ENCODE measurements at places on chromosomes 4 and X.

GRCh38 chr4:162485486-162485885 is 321.7 kb upstream of the FSTL5 start:
- DNase-seq: peak; percentile 14

DNA sequence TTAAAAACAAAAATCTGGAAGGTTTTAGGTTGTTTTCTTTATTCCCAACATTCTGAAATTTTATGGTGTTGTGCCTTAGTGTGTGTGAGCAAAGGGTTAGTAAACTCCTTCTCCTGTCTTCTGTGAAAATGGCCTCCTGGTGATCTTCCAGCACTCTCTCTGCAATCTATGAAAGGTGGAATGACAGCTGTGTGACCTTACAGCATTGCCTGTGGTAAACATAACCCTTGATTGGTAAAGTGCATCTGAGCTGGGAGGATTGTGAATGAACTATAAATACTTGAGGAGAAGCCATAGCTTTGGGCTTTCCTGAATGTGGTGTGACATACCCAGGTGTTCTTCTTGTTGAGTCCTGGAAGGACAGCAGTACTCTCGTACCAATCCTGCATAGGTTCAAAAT is 10.0 kb downstream of the ART3 start:
- no peak for DNase-seq

DNA sequence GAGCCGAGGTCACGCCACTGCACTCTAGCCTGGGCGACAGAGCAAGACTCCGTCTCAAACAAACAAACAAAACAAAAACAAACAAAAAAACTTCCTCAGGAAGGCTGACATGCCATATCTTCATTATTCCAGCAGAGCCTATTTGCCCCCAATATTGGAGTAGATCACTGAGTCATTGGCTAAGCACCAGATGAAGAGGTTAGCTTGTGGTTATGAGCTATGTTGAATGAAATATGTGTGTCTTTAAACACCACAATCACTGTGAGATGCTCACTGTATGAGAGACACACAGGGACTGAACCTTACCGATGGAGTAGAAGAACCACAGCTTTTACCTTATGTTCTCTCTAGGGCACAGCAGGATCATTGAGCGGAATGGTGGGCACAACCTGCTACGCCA is 122.1 kb upstream of the EOLA2 start:
- no peak for DNase-seq

DNA sequence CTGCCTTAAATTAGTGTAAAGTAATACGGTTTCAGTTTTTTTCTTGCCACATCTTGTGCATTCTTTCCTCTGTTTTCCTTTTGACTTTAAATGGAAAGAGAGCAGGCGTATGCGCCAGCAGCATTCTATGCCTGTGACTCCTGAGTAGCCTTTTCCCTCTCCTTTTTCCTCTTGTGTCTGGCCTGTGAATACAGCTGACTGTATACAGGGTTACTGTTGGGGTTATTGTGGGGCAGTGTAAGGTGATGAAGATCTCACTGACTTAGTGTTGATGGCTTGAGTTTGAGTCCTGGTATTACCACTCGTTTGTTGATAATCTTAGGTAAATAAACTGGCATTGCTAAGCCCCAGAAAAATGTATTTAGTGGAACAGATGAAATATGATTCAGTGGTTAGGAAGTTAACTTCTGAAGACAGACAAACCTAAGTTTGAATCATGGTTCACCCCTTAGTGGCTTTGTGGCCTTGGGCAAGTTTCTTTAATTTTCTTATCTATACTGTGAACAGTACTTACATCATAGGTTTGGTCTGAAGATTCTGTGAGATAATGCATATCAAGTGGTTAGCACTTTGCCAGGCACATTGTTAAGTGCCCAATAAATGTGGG is 105.1 kb downstream of the FNIP2 start:
- DNase-seq: peak; percentile 22

DNA sequence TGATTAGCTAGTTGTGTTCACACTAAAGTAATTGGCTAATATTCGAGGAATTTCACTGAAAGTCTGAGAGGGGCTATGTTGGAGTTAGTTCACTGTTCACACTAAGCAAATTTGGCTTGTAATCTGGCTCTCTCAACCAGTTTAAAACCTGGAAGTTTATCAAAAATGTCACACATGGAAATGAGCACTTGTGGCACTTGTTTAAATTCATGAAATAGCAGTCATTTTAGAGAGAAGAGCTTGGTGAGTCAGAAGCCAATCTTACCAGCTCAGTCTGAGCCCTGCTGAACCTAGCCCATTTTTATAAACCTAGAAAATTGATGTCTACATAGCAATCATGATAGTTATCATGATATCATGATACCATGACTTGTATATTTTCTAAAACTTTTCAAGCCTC is 90.7 kb upstream of the JADE1 start:
- DNase-seq: no peak

DNA sequence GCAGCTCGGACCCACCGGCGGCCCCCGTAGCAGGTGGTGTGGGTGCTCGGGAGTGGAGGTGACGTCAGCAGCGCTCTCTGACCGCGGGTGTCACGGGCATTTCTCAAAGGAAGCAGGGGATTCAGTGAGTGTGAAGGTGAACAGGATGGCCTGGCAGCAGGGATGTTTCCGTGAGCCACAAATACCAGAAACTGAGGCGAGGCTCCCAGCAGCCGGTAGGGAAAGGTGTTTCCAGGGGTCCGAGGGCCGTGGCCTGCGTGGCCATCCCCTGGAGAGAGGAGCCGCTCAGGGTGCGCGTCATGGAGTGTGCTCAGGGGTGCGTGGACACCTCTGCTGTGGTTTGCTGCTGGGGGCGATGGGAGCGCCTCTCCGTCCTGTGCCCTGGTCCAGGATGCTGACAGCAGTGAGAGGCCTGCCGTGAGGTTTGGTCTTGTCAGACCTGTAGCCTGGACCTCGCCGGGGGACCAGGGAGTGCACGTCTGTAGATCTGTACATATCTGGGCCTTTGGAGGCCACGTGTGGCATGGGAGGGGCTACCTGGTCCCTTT is 10.2 kb upstream of the HGFAC start:
- no peak for DNase-seq

DNA sequence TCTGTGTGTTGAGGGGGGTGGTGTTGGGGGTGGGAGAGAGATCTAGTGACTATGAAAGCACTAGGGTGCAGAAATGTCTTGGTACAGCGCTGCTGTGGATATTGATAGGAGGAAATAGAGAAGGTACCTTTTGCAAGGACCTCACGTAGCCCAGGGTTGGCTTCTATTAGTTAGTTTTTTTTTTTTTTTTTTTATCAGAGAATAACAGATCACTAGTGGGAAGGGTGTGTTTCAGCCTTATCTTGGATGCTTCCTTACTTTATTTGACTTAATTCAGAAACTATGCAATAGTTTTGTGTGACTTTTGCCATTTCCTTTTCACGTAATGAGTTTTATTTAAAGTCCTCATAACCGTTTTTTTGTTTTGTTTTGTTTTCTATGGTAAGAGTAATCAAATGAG is 16.4 kb upstream of the PGRMC2 start:
- DNase-seq: no peak

- no peak for DNase-seq
Observed at GRCh38 chr4:10722957-10723356, 38.4 kb upstream of the CLNK start.

GRCh38 chrX:23317799-23318724 is 16.6 kb upstream of the PTCHD1 start:
- DNase-seq: peak; percentile 29

GRCh38 chr4:76058302-76058701 is 16.2 kb upstream of the ART3 start:
- no peak for DNase-seq

- no peak for DNase-seq
Observed at GRCh38 chr4:77911091-77911490, 48.5 kb downstream of the MRPL1 start.

- no peak for DNase-seq
Observed at GRCh38 chr4:7500404-7500803, 65.7 kb upstream of the PSAPL1 start.

- no peak for DNase-seq
Observed at GRCh38 chr4:123312951-123313592, 83.5 kb upstream of the SPRY1 start.

- no peak for DNase-seq
Observed at GRCh38 chrX:133604801-133605200, 189.5 kb upstream of the GPC4 start.

GRCh38 chr4:76210452-76210851 is 3.2 kb downstream of the SCARB2 start:
- DNase-seq: no peak

DNA sequence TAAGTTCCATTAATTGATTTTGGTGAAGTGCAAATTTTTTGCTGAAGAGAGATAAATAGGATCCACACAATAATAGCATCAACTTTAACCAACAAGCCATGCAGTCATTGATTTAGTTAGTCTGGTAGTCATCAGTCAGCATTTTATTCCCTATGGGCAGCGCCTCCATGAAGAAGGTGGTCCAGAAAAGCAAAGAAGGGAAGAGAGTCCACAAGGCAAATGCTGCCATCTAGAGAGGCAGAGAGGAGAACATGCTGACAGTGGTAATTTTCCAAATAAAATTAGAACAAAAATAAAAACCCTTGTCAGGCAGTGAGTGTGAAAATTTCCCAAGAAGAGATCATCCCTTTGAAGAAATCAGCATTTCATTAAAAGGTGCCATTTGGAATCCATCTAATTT is 366.7 kb upstream of the FAM241A start:
- no peak for DNase-seq

- peak; percentile 78 for DNase-seq
Observed at GRCh38 chr4:41124916-41125548, 89.3 kb downstream of the APBB2 start.

GRCh38 chr4:139902321-139903320 is 237.0 kb downstream of the MGST2 start:
- DNase-seq: no peak

DNA sequence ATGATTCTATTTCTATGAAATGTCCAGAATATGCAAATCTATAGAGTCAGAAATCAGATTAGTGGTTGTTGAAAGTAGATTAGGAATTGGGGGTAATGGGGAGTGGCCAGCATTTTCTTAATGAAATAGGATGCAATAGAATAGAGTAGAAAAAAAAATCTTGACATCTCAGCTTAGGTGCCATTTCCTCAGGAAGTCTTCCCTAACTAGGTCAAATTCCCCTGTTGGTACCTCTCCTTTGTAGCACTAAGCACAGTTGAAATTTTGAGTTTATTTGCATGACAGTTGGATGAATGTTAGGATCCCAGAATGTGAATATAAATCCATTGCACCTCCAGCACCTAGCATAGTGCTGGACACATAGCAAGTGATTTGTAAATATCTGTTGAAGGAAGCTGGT is 30.0 kb upstream of the PDK3 start:
- DNase-seq: no peak

DNA sequence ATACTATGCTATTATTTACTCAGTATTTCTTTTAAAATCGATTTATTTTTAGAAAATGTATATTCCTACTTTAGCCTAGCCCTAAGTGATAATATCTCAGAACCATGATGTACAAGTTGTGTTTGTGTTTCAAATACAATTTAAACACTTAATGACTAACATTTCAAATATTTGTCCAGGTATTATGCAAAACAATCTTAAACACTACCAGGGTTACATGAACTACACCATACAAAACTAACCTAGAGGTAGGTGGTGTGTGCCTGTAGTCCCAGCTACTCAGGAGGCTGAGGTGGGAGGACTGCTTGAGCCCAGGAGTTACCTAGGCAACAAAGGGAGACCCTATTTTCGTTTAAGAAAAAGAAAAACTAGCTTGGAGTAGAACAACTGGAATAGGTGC is 83.0 kb upstream of the TMEM33 start:
- no peak for DNase-seq

DNA sequence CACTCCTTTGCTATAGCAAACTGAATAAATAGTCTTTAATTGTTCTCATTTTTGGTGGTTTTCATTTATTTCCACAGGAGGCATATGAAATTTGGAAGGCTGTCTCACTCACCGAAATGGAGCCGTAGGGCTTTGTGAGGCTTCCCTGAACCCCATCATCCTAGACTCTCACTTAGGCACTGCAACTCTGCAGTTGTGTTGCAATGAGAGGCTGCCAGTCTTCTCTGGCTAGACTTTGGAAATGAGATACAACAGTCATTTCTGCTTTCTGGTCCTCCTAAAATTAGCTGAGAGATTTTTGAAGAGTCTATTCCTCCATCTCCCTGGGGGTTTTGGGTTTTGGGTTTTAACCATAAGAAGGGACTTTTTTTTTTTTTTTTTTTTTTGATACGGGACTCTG is 146.5 kb downstream of the SH3BGRL start:
- DNase-seq: no peak

DNA sequence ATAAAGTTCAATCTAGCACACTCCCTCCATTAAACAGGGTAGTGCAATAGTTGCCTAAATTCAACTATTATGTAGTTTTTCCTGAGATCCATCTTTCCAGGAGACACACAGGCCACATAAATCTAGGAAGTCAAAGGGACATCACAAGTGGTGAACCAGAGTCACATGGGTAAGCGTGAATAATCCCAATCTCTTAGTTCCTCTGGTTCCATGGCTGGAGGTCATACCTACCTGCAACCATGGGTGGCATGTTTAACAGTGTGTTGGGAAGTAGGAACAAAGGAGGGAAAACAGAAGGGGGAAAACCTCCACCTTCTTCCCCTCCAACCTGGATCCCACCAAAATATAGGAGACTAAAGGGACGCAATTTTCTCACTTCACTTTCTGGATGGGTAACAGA is 2651.6 kb downstream of the ARAP2 start:
- DNase-seq: no peak

GRCh38 chrX:46912098-46912602 is at the start of gene JADE3:
Gene JADE3 (plus strand): TSS chrX:46912421. CDS start chrX:46984895, 72,474 bp downstream.
- peak; percentile 77 for DNase-seq

DNA sequence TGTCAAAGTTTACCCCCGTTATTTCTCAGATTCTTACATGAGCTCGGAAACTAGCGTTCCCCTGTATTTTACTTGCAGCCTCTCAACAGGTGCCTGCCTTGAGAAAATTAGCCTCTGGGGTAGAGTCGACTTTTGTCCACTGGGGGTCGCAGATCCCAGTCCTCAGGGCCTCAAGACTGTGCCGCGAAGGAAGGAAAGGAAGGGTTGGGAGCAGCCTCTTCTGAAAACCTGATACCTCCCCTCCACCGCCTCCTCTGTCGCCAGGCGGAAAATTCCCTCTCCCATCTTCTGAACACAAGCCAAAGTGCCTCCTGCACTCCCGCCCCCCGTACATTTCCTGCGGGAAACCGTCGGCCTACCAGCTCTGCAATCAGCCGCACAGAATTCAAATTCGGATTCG is 44.4 kb upstream of the TMSB15B start:
- peak; percentile 36 for DNase-seq

GRCh38 chrX:55213381-55213780 is 6.8 kb upstream of the PAGE5 start:
- DNase-seq: no peak

DNA sequence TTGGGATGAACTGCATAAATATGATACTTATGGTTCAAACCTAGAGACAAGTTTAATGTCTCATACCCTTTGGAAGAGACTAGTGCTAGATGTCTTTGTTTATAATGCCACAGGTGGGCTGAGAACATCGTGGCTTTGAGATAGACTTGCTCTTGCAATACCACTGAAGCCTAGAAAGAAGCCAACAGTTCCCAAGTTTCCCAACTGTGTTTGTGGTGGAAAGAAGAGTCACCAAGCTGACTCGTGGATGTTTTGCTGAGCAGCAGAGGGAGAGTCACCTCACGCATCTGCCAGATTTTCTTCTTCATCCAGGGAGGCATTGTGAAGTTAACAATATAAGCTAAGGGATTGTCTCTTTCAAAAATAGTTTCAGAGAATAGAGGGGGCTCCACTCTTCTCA is 1076.2 kb downstream of the C4orf33 start:
- DNase-seq: no peak

Measured in urothelium cell line (cell line).